ENCODE measurements at places on chromosomes 6 and 20.

DNA sequence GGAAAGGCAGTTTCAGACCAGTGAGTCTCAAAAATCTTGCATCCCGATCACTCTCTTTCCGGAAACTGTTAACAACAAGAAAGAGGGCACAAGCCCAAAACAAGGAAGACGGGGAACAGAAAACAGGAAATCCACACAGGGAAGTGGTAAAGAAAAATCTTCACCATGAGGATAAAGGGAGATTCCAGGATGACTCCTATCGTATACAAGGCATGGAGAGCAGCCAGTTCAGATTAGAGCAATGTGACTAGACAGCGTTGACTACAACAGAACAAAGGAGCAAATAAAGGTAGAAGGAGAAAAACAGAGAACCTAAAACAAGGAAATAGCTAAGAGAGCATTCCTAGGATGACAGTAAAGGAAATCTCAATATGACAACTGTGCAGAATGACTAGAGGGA, 26.5 kb downstream of the VNN1 start:
- DNase-seq: no peak

DNA sequence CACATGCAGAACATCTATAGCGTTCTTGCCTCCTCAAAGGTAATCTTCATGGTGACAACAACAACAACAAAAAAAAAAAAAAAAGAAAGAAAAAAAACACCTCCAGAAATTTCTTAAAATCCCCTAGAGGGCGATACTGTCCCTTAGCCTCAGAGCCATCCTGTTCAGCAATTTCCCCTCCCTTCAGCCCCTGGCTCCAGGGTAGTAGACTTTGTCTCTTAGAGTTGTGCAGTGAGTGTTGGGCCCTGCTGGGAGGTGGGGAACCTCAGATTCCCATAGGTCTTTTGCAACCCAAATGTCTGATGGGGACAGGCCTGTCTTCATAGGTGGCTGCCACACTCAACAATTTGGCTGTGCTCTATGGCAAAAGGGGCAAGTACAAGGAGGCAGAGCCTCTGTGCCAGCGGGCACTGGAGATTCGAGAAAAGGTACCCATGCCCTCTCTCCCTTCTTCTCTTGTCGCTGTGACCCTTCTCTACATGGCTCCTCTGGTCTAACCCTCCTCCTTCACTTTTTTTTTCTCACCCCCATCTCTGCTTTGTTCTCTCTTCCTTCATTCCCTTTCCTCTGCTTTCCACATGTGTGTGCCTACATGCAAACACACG, 6.0 kb upstream of the PTK7 start:
- no peak for DNase-seq

DNA sequence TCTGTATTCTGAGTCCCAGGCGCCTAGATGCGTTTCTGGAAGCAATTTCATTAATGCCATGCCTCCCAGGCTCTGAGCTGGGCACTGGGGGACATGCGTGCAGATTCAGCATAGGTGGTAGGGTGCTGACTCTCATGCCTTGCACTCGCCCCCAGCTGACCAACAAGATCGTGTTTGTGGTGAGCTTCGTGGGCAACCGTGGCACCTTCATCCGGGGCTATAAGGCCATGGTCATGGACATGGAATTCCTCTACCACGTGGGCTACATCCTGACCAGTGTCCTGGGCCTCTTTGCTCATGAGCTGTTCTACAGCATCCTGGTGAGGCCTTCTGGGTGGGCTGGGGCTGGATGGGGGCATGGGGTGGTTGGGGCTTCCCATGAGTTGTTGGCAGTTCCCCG, 21.6 kb downstream of the UQCC2 start:
- no peak for DNase-seq

DNA sequence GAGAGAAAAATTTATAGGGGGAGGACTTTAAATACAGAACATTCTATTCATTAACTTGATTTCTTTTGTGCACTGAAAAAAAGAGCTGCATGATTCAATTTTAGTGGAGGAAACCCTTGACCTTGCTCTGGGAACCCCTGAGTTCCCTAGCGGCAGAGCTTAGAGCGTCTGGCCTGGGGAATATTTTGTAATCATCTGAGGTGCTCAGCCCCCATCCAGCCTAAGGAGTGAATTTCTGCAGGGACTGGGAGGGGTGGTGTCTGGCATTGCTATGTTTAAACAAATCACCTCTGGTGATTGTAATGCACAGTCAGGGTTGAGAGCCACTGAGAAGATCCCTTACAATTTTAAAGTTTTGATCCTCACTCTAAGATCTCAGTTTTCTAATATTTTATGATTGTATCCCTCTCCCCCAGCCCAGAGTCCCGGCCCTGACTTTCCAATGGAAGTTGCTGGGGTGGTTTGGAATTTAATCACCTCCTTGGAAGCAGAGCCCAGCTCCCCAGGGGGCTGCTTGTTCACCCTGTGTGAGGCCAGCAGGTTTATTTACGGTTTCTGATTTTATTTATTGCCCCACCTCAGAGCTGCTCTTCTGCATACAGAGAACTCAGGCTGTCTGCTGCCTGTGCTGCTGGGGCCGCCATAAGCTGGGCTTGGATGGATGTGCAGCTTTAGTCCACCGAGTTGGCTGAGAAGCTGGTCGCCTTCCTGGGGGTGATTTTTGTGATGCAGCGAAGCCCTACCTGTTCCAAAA, 263.1 kb downstream of the LRFN2 start:
- DNase-seq: no peak

GRCh38 chr6:129657483-129657882, 52.5 kb downstream of the ARHGAP18 start:
- no peak for DNase-seq

DNA sequence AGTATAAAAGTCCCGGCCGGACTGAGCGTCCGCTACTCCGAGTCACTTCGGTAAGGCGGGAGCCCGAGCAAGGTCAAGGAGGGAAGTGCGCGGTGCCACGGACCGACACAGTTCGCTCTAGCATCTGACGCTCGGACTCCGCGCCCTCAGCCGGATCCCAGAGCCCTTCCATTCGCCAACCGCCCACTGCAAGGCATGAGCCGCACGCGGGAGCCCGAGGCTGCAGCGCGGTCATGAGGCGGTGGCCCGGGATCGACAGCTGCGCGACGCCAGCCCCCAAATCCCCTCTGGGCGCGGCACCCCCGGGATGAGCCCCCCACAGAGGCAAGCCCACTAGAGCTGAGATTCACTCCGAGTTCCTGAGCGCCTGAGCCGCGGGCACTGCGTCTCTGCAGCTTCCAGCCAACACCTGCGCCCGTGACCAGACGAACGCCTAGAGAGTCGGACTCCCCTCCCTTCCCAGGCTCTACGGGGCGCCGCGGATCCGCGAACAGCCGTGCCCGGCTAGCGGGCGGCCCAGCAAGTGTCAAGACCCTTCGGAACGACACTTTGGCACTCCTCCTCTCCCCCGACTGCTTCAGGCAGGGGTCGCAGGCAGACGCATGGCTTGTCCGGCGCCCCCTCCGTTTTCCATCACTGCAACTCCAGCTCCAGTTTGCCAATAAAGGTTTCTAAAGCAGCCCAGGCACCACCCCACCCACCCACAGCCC, 725 bp upstream of the ISM1 start:
- peak; percentile 12 for DNase-seq

DNA sequence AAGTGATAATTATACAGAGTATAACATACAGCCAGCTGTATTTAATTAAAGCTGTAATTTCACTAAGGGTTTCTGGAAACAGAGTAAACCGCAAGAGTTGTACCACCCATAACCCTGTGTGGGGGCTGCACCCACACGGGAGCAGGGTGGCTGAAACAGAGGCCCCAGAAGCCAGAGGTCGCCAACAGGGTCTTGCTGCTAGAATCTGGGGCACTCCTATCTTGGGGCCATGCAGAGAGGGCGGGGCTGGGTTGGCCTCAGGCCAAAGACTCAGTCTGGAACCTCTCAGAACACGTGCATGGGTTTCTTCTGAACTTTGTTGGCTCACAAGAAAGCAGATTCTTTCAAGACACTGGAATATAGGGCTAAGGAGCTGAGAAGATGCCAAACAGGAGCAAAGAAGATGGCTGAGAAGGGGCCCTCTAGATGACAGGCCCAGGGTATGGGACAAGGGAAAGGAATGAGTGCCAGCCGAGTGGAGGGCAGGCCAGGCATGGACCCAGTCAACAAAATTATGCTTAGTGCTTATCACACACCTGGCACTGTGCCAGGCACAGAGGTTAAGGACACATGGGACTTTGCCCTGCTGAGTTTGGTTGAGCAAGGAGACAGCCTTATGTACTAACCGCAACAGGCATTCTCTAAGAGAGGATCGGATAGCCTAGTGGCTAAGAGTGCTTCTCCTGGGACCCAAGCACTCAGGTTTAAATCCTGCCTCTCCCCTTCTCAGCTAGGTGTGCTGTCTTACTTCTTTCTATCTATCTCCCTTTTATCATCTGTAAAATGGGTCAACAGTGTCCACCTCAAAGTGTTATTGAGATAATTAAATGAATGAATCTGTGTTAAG, 96.6 kb upstream of the FOXP4 start:
- no peak for DNase-seq

- DNase-seq: no peak
Measured at GRCh38 chr6:52283111-52283510, 1.4 kb downstream of the MCM3 start.

GRCh38 chr20:53870426-53871315, 199.7 kb downstream of the BCAS1 start:
- DNase-seq: no peak

Measured in stimulated activated CD4-positive, alpha-beta T cell treated with anti-CD3 and anti-CD28 coated beads, TNF-alpha, amount 100 ng/mL, for 24 hours (primary cell).